Stimulated activated CD8-positive, alpha-beta memory T cell treated with anti-CD3 and anti-CD28 coated beads, Interleukin-15, amount 100 ng/mL, for 48 hours (primary cell): ENCODE measurements at places on chromosomes 2 and 18.

GRCh38 chr2:121429119-121429903 lies 101.4 kb upstream of the RNU4ATAC start:
- DNase-seq: no peak

DNA sequence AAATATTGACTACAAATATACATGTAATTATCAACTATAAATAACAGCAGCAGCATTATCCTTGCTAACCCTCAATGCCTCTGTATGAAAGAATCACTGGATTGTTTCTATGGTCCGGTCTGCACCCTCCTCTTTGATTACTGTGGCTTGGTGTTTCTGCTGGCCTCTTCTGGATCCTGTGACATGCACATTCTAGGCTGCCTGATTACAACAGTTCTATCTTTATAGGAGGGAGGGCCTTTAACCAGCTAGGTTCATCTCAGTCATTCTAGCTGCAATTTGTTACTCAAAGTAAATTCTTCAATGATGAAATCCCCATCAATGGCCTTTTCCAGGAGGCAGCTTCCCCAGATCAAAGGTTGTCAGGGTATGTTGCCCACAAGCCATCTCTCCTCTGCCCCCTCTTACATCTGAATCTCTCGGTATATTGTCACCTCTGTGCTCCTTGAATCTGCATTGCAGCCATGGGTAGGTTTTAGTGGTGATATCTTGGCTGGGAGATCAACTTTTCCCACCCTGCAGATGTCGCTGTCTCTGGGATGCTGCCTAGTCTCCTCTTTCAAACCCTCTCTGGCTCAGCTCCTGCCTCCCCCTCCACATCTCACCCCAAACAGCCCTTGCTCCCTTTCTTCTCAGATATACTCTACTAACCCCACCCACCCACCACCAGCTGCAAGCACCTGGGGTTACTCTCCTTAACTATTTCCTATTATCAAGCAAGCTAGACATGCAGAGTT lies 106.2 kb upstream of the BZW1 start:
- no peak for DNase-seq

DNA sequence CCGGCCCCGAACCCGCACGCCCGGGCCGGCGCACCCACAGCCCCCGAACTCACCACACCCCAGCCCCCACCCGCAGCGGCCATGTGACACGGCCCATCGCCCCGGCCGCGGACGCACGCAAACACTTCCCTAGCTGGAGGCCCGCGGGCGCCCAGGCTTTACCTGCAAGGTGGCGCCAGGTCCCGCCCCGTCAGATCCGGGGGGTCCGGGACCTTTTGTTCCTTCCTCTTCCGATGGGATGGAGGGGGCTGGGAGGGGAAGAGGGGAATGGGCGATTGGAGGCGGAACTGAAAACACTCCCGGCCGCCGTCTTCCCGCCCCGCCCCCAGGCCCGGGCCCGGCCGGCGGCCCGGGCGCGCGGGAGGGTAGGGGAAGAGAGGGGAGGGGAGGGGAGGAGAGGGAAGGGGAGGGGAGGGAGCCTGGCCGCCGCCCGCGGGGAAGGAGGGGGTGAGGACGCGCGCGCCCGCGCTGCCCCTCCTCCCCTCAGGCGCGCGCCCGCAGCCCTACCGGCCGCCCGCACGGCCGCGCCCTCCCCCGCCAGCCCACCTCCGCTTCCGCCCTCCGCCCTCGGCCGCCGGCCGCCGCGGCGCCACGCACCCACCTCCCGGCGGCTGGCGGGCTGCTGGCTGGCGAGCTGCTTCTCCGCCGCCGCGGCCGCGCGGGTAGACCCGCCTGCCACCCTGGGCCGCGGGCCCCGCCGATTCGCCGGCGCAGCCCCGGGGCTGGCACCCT lies at the start of gene SMAD2:
Gene SMAD2, minus strand, starts transcription at position 461 of the 732 bp plus-strand sequence. CDS start 33,903 bp downstream, outside the sequence.
- peak; percentile 70 for DNase-seq

GRCh38 chr2:220120041-220120440 lies 492.6 kb downstream of the SLC4A3 start:
- DNase-seq: no peak

GRCh38 chr2:199395311-199395710 lies 62.4 kb downstream of the SATB2 start:
- DNase-seq: no peak

GRCh38 chr18:12990641-12990966 lies 558 bp upstream of the CEP192 start:
- DNase-seq: no peak

DNA sequence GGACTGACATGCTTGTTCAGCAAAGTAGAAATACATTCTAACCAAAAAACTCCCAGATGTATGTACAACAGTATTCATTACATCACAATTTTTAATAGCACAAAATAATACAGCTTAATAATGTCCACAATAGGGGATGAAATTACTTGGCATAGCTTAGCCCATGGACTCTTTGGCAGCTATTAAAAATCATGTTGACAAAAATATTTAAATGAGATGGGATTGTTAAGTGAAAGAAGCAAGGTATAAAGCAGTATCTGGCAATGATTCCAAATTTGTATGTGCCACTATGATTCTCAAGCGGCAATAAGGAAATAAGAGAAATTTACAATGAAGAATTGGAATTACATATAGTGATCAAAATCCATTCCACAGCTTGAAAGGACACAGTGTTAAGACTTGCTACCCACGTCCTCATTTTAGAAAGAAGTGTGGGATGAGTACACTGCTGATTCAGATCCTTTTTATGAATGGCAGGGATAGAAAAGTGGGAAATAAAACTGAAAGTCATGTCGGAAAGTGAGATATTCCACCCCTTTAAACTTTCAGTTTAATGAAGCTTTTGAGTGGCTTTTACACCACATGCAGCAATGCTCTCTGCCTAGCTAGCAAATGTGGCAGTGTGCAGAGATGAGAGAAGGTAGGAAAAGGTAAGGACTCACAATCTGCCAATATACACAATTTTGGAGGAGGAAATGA lies 2.4 kb downstream of the GAREM1 start:
- DNase-seq: no peak

DNA sequence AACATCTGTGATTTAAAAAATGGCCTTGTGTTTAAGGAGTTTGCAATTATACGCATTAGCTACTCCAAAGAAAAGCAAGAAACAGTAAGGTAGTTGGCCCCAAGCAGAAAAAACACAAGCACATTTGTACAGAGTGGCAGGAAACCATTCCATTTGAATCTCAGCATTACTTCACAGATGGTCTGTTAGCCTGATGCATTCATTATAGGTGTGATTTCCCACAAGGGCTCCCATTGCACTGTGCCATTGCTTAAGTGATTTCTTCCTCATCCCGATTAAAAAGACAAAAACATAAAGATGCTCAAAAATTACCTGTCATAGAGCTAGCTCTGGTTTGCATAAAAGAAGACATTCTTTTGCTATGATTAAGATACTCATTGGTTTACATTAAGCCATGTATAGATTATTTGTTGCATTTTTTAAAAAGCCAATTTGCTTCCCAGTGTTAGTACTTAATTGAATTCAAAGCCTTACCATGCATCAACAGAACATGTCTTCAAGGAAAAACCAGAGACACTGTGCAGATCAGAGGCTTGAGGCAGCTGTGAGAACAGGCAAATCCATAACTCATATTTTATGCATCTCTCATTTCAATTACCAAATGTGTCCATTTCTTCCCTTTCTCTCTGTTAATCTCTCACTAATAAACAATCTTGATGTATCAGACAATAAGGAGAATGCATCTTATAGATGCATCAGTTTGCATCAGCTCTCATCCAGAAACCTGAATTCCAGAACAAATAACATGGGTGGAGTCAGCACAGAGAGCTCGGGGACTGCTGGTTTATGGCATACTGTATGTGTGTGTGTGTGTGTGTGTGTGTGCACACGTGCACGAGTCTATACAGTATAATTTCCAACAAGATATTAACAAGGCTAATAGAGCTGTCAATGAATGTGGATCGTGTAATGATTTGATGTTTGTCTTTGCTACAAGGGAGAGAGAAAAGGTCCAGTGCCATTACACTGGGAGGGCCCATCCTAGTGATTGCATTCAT lies 558.6 kb upstream of the HS6ST1 start:
- no peak for DNase-seq

DNA sequence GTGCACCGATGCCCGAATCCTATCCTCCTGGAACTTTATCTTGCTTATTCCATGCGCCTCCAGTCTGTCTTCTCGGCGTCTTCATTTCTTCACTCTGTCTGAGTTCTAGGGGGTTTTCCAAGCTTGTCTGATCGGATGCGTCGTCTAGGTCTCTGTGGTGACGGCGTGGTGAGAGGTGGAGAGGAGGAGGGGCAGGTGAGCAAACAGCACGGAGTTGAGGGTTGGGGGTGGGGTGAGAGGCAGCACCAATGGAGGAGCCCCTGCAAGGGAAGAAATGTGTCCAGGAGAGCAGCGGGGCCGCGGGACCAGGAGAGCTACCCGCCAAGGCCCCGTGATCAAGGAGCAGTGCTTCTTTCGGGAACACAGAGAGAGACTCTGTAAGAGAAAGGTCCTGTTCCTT lies 131.3 kb upstream of the TWIST2 start:
- no peak for DNase-seq

DNA sequence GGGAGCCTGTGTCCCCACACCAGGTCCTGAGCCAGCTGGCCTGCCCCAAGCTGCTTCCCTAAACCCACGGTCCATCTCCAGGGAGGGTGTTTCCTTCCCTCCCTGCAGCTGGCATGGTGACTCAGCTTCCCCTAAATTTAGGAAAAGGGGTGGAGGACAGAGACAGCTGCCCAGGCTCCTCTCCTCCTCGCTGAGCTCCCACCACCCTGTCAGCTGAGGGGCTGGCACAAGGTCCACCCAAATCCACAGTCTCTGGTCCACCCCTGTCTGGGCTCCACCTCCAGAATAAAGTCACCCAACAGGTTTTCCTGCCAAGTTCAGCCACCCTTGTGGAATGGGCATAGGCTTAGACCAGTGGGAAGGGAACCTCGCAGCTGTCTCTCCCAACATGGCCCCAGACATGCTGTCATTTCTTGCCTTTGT lies 156.5 kb downstream of the TNS1 start:
- no peak for DNase-seq

DNA sequence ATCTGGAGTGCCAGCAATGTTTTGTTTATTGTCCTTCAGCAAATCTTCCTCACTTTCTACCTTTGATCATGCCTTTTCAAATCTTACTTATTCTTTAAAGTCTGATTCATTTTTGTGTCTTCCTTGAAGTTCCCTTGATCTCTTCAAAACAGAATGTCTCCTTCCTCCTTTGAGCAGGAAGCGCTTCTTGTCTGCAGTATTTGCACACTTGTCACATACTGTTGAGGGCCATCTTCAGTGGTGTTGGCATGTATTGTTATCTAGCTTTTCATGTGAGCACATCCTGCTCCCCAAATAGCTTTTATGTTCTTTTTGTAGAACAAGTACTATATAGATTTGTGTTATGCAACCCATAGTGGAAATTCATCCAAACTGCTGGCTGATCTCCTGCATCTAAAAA lies 5.9 kb upstream of the CERS6 start:
- DNase-seq: no peak

- DNase-seq: peak; percentile 65
Measured at GRCh38 chr2:203830304-203831055, 37.1 kb upstream of the CTLA4 start.

DNA sequence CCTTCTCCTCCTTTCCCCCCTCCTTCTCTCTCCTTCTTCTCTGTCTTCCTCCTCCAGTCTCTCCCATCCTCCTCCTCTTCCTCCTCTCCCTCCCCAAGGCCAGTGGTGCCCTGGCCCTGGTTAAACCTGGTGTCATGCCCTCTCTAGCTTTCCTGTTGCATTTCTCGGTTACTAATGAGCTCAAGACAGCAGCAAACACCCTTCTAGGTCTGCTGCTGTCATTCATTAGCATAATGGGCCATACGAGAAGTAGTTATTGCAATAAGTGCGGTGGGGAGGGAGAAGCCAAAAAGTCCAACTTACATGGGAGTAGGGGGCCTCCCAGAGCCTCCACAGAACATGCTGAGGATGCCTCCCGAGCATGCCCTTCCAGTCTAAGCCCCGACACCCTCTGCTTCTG lies 177.2 kb downstream of the CELF4 start:
- no peak for DNase-seq

GRCh38 chr2:30201990-30202389 lies 29.3 kb upstream of the LBH start:
- no peak for DNase-seq
